ENCODE measurements at places on chromosomes 3 and 15. TPM values are rescaled to one million over a fixed set of nuclear protein-coding genes. Genes with fewer than 3 reads are reported as not detected.

The MYL3 gene
- total RNA-seq: 2.8 TPM

The ACP3 gene
- total RNA-seq: 15.3 TPM

DNA sequence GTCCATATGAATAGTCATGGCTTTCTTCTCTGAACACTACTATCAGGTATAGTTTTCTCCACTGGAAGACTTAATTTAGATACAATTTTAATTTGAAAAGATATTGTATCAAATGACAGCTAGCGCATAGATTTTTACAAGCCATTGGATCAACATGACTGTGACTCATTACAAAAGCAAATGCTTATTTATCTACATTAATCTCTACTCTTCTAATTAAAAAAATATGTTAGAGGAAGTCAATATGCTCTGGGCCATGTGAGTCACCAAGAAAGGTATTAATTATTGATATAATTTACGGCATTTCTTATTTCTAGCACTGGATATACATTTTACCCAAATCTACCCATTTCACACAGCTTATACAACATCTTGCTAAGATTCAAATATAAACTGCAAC, 800.3 kb upstream of the GBE1 start:
- H3K4me3 ChIP-seq: no peak overlapping the region
- no peaks in the 10 kb centered on the region for H3K36me3 ChIP-seq
- H3K27me3 ChIP-seq: no peaks in the 10 kb centered on the region
- no peaks in the 10 kb centered on the region for H3K4me1 ChIP-seq
- H3K27ac ChIP-seq: no peak overlapping the region

- H3K27ac ChIP-seq: no peak overlapping the region
- H3K4me1 ChIP-seq: no peaks in the 10 kb centered on the region
- H3K4me3 ChIP-seq: no peak overlapping the region
- DNase-seq: peak; percentile 61
Measured at GRCh38 chr3:36707623-36708409, 56.5 kb downstream of the DCLK3 start.

DNA sequence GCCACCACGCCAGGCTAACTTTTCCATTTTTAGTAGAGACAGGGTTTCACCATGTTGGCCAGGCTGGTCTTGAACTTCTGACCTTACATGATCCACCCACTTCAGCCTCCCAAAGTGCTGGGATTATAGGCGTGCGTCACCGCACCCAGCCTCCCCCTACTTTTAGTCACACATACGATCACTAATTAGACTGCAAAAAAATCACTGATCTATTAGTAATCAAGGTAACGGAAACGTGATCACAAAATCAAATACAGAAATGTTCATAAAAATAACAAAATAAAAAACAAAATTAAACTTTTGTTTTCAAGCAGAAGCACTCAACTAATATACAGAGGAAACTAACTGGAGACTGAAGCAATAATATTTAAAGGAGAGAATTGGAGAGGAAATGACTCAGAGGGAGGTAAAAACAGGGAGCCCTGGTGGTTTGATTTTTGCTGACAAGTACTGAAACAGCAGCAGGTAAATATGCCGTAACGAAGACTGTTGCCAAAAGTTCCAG, 4.6 kb downstream of the WDR53 start:
- no peaks in the 10 kb centered on the region for H3K4me1 ChIP-seq
- H3K36me3 ChIP-seq: peaks cover 11% of the 10 kb centered on the region
- no peak overlapping the region for H3K27ac ChIP-seq
- H3K27me3 ChIP-seq: no peaks in the 10 kb centered on the region
- no peak for DNase-seq

Data from endodermal cell (in vitro differentiated cells).